ENCODE measurements at places on chromosomes 12 and 14.

DNA sequence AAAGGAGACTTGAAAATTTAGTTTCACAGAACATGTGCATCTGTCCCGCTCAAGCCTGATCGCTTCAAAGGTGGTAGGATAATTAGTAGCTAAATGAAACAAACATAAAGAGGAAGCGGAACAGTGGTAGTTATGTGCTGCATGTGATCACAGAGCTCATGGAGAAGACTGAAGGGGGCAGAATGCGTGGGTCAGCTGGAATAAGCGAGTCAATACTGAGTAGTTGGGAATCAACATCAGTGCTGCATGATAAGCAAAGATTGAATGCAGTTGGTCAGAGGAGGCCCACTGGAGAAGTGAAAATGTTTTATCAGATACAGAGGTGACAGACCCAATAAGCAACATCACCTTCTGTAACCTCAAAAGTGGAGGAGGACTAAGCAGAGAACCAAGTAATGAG, 95.1 kb upstream of the RFX4 start:
- no peaks in the 10 kb centered on the region for H3K27me3 ChIP-seq
- peaks cover 3% of the 10 kb centered on the region for H3K36me3 ChIP-seq
- H3K27ac ChIP-seq = no peak overlapping the region
- no peak overlapping the region for H3K4me3 ChIP-seq

- H3K4me3 ChIP-seq = no peak overlapping the region
- H3K4me1 ChIP-seq = peaks cover 8% of the 10 kb centered on the region
- H3K36me3 ChIP-seq = no peaks in the 10 kb centered on the region
- no peak for DNase-seq
- H3K27ac ChIP-seq = no peak overlapping the region
These were observed 5.8 kb downstream of the KTN1 start for GRCh38 chr14:55585854-55586253.

DNA sequence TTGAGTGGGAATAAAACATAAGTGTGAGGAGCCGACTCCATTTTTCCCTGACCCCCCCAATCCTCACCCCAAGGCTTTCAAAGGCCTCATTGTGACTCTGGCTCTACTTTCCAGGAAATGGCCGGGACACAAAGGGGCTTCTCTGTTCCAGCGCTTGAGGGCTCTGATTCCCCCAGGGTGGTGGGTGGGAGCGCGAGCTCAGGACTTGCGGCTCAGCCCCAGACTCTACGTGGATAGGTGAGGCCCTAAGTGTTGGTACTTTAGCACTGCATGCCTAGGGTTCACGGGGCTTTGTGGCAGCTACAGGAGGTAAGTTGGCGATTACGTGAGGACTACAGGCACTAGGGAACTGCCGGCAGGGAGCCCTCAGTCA, 553 bp downstream of the CNPY2 start:
- peaks cover 52% of the 10 kb centered on the region for H3K36me3 ChIP-seq
- peak overlapping the region; percentile 83 for H3K27ac ChIP-seq
- no peaks in the 10 kb centered on the region for H3K27me3 ChIP-seq
- peak overlapping the region; percentile 94 for H3K4me3 ChIP-seq

DNA sequence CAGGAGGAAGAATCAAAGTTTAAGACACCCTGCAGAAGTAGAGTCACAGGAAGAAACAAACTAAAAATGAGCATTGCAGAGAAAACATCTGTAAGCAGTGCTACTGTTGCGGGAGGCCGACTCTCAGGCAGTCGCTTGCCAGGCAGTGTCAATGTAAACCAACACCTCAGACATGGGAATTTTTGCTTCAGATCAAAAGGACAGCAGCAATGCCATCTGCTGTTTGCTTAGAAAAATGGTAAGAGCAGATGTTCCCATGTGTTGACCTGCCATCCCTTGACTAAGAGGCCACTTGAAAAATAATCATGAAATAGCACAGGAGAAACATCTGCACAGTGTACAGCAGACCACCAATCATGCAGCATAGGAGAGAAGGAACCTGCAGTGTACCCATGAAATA, 196.6 kb downstream of the SLC25A21 start:
- H3K36me3 ChIP-seq = no peaks in the 10 kb centered on the region
- no peaks in the 10 kb centered on the region for H3K27me3 ChIP-seq
- DNase-seq = no peak
- H3K4me3 ChIP-seq = no peak overlapping the region

GRCh38 chr12:30447061-30447750, 248.5 kb downstream of the IPO8 start:
- no peaks in the 10 kb centered on the region for H3K27me3 ChIP-seq
- H3K4me1 ChIP-seq = no peaks in the 10 kb centered on the region
- no peak overlapping the region for H3K4me3 ChIP-seq
- no peak overlapping the region for H3K27ac ChIP-seq
- DNase-seq = no peak

DNA sequence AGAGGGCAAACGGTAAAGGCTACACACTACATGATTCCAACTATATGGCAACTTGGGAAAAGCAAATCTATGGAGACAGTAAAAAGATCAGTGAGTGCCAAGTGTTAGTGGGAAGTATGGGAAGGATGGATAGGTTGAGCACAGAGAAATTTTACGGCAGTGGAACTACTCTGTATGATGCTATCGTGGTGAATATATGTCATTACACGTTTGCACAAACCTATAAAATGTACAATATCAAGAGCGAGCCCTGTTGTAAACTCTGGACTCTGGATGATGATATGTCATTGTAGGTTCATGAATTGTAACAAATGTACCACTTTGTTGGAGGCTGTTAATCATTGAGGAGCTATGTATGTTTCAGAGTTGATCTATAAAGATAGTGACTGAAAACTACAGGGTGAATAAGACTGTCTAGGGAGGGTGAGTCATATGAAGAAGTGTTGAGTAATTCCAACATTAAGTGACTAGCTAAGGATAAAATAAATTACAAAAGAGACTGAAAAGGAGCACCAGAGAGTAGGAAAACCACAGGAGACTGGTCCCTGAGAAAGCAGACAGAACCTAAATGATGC, 349.2 kb upstream of the LMO3 start:
- no peaks in the 10 kb centered on the region for H3K36me3 ChIP-seq
- no peak overlapping the region for H3K27ac ChIP-seq

DNA sequence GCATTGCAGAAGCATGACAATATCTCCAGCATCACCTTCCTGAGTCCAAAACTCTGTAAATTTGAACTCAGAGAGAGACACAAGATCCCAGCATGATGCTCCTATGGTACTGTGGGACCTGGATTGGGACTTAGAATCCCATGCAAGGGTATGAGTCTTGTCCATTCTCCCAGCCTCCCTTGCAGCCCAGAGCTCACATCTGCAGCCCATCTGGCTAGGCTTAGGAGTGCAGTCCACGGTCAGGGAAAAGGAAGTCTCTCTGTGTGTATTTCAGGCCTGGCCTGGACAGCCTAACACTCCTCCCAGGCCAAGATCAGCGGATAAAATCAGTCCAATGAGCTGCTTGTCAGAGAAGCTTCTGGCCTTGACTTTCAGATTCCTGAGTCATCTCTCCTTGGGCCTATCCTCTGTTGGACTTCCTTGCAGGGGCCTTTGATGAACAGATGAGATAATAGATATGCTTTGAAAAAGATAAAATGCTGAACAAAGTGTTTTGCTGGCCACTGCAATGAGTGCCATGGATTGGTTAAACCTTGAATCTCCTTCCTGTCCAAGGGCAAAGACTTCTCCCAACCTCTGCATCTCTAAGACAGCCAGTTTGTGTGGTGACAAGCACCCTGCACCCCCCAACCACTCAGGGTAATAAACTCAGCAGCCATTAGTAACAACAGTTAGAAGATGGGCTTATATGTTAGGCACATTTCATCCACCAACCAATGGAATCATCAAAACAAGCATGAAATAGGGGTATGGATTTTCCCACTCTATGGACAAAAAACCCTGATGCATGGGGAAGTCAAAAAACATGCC, 412.8 kb upstream of the TBX3 start:
- H3K36me3 ChIP-seq = no peaks in the 10 kb centered on the region
- no peak overlapping the region for H3K4me3 ChIP-seq
- no peaks in the 10 kb centered on the region for H3K4me1 ChIP-seq
- H3K27me3 ChIP-seq = no peaks in the 10 kb centered on the region
- DNase-seq = no peak

DNA sequence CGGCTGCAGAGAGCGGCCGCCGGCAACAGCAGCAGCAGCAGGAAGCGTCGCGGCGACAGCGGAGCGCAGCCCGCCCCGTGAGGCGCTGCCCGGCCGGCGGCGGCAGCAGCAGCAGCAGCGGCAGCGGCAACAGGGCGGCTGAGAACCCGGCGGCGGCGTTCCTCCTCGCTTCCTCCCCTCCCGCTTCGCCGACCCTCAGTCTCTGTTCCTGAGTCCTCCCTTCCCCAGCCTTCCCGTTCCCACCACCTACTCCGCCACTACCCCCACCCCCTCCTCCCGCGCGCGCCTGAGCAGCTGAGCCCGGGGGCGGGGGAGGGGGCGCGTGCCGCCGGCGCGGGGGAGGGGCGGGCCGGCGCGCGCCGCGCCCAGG, 310 bp downstream of the BICDL1 start:
- H3K36me3 ChIP-seq = no peaks in the 10 kb centered on the region

Data from thymus (tissue), 14 donors.